ENCODE measurements at places on chromosomes 5 and 9.

- no peak for DNase-seq
Measured at GRCh38 chr5:133029416-133029815, 3.1 kb upstream of the ZCCHC10 start.

- DNase-seq: no peak
Measured at GRCh38 chr9:89994988-89995613, 390.3 kb downstream of the GADD45G start.

DNA sequence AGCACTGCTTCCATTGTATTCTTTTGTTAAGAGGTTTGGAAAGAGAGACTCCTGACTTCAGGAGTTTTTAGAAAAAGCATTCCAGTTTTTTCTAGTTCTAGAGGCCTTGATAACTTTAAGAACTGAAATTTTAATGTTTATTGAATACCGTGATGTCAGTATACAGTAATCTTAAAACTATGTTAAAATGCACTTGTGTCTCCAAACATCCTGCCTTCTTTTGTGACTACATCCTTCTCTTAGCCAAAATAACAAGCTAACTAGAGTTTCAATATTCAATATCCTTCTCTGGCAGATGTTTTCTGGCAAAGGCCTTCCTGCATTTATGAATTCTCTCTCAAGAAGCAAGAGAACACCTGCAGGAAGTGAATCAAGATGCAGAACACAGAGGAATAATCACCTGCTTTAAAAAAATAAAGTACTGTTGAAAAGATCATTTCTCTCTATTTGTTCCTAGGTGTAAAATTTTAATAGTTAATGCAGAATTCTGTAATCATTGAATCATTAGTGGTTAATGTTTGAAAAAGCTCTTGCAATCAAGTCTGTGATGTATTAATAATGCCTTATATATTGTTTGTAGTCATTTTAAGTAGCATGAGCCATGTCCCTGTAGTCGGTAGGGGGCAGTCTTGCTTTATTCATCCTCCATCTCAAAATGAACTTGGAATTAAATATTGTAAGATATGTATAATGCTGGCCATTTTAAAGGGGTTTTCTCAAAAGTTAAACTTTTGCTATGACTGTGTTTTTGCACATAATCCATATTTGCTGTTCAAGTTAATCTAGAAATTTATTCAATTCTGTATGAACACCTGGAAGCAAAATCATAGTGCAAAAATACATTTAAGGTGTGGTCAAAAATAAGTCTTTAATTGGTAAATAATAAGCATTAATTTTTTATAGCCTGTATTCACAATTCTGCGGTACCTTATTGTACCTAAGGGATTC lies 43.1 kb downstream of the NDFIP1 start:
- peak; percentile 48 for DNase-seq

DNA sequence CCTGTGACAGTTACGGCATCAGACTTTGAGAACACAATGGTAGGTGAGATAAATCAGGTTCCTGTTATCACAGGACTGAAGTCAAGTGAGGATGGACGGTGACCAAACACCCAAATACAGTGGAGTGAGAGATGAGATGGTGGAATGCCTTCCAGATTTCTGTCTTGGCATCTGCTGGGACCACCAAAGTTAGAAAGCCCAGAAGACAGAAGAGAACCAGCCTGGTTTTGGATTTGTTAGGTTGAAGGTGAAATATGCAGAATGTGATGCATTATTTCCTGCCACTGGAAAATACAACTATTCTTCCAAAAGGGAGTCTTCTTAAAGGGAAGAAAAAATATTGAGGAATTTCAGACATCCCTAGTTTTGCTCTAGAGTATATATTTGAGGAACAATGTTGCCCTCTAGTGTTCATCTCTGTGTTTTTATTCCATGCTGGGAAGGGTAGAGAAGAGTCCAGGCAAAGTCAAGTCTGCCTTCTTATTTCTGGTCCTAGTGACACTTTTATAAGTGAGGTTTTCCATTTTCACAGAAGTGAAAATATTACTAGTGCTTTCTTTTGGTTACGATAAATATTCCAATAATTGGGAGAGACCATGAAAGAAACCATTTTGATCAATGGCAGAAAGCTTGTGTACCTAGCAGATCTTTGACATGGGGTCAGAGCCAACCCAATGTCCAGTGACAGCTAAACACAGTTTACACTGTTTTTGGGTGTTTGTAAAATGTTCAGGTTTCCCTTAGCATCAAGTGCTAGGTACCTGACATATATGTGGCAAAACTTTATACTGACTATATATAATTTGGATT lies 142.3 kb upstream of the ANKH start:
- DNase-seq: peak; percentile 95

GRCh38 chr5:180470966-180471582 lies 23.1 kb upstream of the CNOT6 start:
- peak; percentile 19 for DNase-seq

DNA sequence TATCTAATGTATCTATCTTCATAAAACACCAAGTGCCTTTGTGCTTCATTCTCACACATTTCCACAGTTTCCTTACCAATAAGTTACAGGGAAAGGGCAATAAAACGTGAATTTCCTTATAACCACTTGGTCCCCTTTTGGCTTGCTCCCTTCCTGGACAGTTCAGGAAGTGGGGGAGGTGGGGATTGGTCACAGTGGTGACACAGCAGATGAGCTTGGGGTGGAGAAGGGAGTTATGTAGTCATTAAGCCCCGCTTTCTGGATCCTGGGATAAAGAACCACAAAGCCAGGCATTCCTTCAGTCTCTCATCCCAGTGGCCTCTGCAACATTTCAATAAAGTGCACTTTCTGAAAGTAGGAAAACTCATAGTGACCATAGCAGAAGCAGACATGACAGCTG lies 47.1 kb upstream of the FYB1 start:
- DNase-seq: no peak

- no peak for DNase-seq
Measured at GRCh38 chr5:19099195-19099594, 888.8 kb downstream of the CDH18 start.

- no peak for DNase-seq
Measured at GRCh38 chr9:6930827-6931226, 173.1 kb downstream of the KDM4C start.

- peak; percentile 44 for DNase-seq
Measured at GRCh38 chr9:94692601-94693000, 33.9 kb upstream of the AOPEP start.

DNA sequence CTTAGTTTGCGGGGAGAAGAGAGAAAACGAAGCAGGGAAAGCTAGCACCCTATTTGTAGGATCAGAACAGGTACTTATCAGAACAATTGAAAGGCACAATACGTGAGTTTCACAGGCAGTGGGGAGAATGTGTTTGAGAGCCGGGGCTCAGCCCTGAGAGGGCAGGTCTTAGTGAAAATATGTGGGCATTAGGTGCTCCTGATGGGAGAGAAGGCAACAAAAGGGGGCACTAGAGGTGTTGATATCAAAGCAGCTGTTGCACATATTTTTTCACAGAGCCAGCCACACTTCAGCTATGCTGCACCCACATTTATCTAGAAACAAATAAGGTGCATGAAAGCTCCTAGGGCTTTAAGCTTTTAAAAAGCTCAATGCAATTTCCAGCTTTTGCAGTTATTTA lies 99.7 kb upstream of the MAN2A1 start:
- no peak for DNase-seq

DNA sequence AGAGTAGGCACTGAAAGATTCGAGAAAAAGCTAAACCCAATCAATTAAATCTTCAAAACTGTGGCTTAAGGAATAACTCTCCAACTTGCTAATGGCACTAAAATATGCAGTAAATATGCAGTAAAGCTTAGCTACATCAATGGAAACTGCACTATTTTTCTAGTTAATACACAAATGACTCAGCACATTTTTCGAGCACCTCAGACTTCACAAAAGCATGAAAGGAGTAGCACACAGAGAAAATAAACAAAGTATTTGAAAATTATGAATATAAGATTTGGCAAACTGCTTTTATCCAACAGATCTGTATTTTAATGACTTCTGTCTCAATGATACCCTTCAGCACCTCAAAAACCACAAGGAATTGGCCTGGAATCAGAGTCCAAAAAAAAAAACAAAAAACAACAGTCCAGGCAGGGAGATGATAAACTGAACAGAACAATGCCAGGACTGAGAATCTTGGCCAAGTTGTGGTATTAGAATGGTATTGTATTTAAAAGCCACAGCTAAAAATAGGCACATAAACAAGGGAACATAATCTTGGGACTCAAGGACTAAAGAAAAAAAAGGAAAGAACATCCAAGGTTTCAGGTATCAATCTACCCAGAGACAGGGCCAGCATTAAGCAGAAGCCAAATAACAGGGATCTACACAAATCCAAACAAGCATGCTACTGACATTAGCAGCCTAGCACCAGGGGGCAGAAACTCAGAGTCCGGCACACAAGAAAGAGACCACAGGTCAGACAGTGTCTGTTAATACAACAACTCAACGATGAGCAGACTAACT lies 21.4 kb downstream of the TMEM245 start:
- DNase-seq: no peak

GRCh38 chr9:71306134-71306533 lies 184.7 kb upstream of the TRPM3 start:
- DNase-seq: no peak

- no peak for DNase-seq
Measured at GRCh38 chr5:1799110-1799601, 481 bp downstream of the MRPL36 start.

GRCh38 chr5:146751781-146752401 lies 126.7 kb downstream of the PPP2R2B start:
- no peak for DNase-seq

DNA sequence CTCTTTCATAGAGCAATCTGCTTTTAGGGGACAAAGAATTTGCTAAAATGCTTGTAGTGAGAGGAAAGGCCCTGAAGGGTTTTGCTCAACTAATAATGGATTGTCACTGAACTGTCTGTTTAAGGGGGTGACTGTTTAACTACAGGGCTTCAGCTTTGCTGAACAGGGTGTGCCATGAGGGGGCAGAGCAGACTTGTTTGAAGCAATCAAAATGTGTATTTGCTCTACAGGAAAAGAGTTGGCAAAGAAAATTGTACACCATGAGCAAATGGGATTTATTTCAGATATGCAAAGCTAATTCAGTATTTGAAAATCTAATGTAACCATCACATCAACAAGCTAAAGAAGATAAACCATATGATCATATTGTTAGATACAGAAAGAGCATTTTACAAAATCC lies 154.3 kb downstream of the GABRG2 start:
- no peak for DNase-seq

GRCh38 chr5:174229514-174230370 lies 184.2 kb downstream of the NSG2 start:
- no peak for DNase-seq

DNA sequence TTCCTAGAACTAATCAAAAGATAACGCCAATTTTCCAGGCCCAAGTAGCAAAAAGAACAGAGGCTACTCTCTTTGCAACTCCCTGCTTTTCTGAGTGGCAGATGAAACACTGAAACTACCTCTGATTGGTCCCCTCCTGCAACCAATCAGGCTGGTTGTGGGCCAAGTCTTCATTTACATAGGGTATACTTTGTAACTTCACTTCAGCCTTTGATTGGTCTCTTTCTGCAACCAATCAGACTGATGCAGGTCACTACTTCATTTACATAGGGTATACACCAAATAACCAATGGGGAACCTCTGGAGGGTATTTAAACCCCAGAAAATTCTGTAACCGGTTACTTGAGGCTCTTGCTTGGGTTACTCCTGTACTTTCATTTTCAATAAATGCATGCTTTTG lies 289.6 kb downstream of the MED10 start:
- no peak for DNase-seq

GRCh38 chr5:122697191-122697590 lies 77.7 kb upstream of the SNX2 start:
- no peak for DNase-seq

DNA sequence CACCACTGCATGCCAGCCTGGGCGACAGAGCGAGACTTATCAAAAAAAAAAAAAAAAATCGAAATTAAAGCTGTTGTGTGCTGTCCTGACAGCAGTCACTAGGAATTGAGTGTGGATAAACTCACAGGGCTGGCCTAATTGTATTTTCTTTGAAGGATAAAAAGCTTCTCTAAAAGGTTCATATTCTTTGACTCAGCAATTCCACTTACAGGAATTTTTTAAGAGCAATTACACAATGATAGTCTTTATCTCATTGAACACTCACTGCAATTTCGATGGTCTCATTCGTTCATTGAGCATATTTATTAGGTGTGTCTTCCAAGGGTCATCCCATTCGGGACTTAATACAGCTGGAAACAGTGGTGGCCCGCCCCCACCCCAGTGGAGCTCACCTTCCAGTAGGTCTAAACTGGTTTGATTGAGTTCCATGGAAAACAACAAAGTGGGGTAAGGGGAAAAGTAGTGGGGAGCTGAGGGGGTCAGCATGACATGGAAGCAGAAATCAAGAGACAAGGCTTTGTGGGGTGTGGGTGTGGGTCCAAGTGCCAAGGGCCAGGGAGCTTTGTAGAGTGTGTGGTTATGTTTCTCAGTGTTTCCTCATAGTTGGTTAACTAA lies 6.7 kb downstream of the CDK9 start:
- DNase-seq: no peak

DNA sequence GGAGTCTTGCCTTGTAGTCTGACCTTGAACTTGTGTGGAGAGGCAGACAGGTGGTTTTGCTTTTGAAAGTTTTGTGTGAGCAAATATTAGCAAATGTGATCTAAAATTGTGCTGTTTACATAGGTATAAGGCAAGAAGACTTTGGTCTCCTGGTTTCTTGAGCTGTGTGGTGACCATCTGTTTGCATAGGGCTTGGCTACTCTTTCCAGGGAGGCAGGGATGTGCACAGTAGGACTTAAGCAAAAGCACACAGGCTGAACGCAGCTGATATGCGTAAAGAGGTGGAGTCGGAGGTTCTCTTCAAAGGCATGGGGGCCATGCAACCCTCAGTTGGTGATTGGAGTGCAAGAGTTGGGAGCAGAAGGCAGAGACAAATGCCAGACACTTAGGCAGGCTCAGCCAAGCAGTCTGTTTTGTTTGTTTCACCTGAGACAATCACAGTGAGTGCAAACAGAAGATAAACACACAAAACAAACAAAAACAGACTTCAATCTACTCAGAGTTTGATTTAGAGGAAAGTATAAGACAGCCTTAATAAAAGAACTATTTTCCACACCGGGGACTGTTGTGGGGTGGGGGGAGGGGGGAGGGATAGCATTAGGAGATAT lies 744.2 kb downstream of the MTRR start:
- no peak for DNase-seq

- DNase-seq: no peak
Measured at GRCh38 chr9:137680444-137681358, 61.9 kb downstream of the EHMT1 start.

- DNase-seq: no peak
Measured at GRCh38 chr9:131474711-131475110, 28.0 kb upstream of the POMT1 start.

- no peak for DNase-seq
Measured at GRCh38 chr5:34657274-34657921, 1.3 kb downstream of the RAI14 start.

- DNase-seq: no peak
Measured at GRCh38 chr9:69633716-69634115, 38.5 kb downstream of the APBA1 start.

DNA sequence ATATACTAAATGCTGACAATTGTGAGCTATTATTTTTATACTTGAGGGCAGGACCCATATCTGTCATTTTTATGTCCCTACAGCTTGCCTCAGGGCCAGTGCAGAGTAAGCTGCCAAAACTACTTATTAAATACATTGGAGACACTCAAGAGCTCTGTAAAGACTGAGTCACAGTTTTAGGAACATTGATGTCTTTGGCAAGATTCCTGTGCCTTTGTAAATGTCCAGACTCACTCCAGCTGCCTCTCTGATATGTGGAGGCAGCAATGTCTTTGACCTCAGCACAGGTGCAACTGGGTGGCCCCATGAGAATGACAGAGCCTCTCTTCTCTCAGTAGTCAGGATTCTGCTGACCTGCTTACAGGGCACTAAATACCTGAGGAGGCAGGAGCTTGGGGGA lies 363.2 kb downstream of the OSTF1 start:
- no peak for DNase-seq

Data from NCI-H748 treated with DMSO at 0.1 percent for 48 hours (cell line).